ENCODE measurements at places on chromosomes 7 and 10. TPM values are rescaled to one million over a fixed set of nuclear protein-coding genes. Genes with fewer than 3 reads are reported as not detected.

STEAP1B gene
- total RNA-seq, result 2.0 TPM

STRIP2 gene
- total RNA-seq, result 2.3 TPM

LEP gene
- not detected for total RNA-seq

CRTAC1 gene
- total RNA-seq, result 0.17 TPM

VGF gene
- total RNA-seq, result 1.2 TPM

SH2D4B gene
- not detected for total RNA-seq

MDFIC gene
- total RNA-seq, result 13.9 TPM

EBF3 gene
- total RNA-seq, result 0.05 TPM

IL6 gene
- total RNA-seq, result 84.2 TPM

BICC1 gene
- total RNA-seq, result 609 TPM

AQP1 gene
- total RNA-seq, result 4.4 TPM

GRCh38 chr10:31961277-31962074 lies 32.8 kb upstream of the ARHGAP12 start:
- DNase-seq, result peak; percentile 72

- DNase-seq, result peak; percentile 70
These were observed 3.6 kb upstream of the MTPN start for GRCh38 chr7:135980665-135981180.

- DNase-seq, result peak; percentile 43
These were observed 130.5 kb downstream of the GRK5 start for GRCh38 chr10:119337796-119338432.

GRCh38 chr10:16954280-16955030 lies 137.2 kb upstream of the RSU1 start:
- no peak for DNase-seq

GRCh38 chr7:149432121-149432691 lies 28.7 kb downstream of the ZNF777 start:
- no peak for DNase-seq

DNA sequence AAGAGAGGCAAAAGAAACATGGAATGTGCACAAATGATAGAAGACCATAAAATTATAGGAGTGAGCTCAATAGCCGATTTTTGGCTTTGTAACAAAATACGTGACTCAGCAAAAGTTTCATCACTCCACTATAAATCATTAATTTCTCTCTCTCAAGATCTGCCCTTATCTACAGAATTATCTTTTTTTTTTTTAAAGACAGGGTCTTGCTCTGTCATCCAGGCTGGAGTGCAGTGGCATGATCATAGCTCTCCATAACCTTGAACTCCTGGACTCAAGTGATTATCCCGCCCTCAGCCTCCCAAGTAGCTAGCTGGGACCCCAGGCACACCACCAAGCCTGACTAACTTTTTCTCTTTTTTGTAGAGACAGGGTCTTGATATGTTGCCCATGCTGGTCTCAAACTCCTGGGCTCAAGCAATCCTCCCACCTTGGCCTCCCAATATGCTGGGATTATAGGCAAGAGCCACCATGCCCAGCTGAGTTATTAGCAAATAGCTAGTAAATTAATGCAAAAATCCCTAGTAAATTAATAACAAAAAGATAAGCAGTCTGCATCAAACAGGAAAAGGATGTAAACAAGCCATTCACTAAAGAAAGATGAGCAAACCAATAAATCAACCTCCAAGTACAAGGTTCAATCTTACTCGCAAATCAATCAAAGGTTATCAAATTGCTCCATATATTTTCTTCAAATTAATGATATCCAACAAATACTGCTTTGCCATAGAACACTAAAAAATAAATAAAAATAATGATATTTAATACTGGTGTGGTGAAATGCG lies 450.7 kb downstream of the PARD3 start:
- peak; percentile 61 for DNase-seq

GRCh38 chr7:4606797-4607196 lies 75.3 kb upstream of the FOXK1 start:
- DNase-seq, result no peak

- DNase-seq, result no peak
These were observed 36.7 kb downstream of the DNAH11 start for GRCh38 chr7:21579341-21580072.

DNA sequence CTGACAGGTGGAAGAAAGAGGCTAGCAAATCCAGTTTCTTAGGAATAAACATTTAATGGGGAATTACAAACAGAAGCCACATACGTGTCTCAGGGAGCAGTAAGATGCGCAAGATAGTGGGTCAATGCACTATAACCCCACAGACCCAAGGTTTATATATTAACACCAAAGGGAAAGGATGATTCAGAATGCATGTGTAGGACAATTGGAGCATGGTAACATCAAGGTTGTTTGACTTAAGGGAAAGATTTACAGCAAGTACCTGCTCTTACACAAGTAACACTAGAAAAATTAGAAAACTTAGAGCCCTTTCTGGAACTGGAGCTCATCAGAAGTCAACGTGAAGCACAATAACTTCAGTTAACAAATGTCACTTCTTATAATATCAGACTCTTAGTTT lies 161.1 kb upstream of the ZWINT start:
- peak; percentile 58 for DNase-seq

DNA sequence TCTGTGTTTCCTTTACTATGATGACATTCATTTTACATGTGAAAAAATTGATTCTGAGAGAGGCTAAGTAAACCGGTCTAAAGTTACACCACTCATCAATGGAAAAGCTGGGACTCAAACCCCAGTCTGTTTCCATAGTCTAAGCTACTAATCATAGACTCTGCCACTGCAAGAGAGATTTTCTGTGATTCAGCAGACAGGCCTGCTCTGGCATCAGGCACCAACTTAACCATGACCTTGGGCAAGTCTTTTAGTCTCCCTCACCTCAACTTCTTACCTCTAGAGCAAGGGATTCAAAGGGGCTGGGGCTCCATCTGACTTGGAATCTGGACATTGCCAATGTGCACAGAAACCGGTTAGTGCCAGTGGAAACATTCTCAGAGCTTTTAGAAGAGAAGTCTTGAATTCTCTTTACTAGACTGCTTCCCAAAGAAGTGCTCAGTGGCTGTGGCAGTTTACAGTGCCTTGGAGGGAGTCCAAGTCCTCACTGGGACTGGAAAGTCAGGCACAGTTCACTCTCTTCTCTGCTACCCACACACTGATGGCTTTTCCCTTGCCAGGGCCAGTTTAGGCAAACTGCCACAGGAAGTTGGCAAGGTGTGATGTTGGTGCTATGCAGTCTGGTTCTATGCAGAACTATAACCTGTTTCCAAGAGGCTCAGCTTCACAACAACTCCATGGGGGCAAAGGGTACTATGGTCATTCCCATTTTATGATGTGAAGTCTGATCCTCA lies 4.5 kb upstream of the BLNK start:
- peak; percentile 83 for DNase-seq

DNA sequence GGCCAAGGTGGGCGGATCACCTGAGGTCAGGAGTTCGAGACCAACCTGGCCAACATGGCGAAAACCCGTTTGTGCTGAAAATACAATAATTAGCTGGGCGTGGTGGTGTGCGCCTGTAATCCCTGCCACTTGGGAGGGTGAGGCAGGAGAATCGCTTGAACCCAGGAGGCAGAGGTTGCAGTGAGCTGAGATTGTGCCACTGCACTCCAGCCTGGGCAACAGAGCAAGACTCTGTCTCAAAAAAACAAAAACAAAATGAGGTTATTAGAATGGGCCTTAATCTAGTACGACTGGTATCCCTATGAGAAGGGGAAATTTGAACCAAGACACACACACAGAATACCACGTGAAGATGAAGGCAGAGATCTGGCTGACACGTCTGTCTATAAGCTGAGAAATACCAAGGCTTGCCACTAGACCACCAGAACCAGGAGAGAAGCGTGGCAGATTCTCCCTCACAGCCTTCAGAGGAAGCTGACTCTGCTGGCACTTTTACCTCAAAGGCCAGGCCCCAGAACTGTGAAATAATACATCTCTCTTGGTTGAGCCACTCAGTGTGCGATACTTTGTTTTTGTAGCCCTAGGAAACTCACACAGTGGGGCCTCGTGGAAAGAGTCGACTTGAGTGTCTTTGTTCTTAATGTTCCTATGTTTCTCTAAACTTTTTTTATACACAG lies 59.6 kb downstream of the TMEM209 start:
- DNase-seq, result no peak

- no peak for DNase-seq
These were observed 7.0 kb upstream of the MUC17 start for GRCh38 chr7:101012931-101013330.

- peak; percentile 11 for DNase-seq
These were observed 107.0 kb upstream of the KIF5B start for GRCh38 chr10:32163071-32163761.

DNA sequence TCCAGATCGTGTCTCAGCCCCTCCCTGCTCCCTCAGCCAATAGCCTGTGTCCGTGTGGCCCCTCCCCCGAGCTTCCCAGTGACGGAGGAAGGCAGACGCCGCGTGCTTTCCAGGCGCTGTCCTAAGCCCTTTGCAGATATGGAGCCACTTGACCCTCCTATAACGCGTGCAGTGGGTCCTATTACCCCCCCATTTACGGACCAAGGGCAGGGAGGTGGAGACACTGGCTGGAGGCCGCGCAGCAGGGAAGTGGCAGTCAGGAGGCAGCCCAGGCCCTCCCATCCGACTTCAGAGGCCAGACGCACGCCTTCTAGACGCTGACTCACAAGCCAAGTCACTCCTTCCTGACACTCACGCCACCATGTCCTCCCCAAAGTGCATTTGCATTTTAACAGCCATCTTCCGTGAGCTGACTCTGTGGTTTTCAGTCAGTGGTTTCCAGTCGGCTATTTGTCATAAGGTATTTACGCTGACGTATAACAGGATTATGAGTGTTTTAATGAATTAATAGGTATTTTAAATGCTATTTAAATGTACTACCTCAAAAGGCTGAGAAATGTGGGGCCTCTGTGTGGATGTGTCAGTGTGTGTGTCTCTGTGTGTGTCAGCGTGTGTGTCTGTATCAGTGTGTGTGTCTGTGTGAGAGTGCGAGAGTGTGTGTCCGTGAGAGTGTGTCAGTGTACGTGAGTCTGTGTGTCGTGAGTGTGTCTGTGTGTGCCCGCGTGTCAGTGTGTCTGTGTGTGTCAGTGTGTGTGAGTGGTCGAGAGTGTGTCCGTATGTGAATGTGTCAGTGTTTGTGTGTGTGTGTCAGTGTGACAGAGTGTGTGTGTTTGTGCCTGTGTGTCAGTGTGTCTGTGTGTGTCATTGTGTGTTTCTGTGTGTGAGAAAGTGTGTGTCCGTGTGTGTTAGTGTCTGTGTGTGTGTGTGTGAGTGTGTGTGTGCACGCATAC lies 92.0 kb upstream of the INSIG1 start:
- peak; percentile 99 for DNase-seq

GRCh38 chr7:35645691-35646090 lies 49.2 kb downstream of the HERPUD2 start:
- DNase-seq, result no peak

- DNase-seq, result no peak
These were observed 408.2 kb upstream of the ADARB2 start for GRCh38 chr10:2145491-2145890.

- no peak for DNase-seq
These were observed 5.7 kb downstream of the ZSWIM8 start for GRCh38 chr10:73790886-73791625.

GRCh38 chr10:8156918-8157317 lies 102.4 kb downstream of the GATA3 start:
- no peak for DNase-seq

DNA sequence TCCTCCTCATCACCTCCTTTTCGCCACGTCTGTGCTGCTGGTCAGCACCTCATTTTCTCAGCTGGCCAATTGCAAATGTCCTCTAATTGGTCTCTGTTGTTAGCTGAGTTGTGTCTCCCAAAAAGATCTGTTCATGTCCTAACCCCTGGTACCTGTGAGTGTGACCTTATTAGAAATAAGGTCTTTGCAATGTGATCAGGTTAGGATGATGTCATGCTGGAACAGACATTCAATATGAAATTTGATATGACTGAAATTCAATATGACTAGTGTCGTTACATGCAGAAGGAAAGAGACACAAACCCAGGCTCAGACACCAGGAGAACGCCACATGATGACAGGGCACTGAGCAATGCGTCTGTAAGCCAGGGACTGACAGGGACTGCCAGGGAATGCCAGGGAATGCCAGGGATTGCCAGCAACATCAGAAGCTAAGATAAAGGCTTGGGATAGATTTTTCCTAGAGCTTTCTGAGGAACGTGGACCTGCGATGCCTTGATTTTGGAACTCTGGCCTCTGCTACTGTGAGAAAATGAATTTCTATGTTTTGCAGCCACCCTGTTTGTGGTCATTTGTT lies 77.5 kb upstream of the CXCL12 start:
- no peak for DNase-seq

DNA sequence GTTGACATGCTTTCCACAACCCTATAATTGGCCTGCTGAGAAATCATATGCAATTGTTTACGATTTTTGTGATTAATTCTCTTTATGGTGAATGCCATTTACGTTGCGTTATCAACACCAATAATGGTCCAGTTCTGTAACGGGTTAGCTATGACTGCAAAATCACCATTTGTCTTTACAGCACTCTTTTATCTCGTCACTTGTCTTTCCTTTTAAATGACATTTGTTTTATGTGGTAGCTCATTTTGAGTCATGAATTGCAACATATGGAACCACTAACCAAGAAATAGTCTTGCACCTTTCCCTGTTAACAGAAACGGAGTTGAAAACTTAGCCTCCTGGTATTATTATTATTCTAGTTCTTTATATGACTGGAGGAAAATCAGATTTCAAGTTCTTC lies 3.1 kb upstream of the KIAA1217 start:
- no peak for DNase-seq

GRCh38 chr10:79116801-79117723 lies 48.3 kb downstream of the ZMIZ1 start:
- peak; percentile 42 for DNase-seq

DNA sequence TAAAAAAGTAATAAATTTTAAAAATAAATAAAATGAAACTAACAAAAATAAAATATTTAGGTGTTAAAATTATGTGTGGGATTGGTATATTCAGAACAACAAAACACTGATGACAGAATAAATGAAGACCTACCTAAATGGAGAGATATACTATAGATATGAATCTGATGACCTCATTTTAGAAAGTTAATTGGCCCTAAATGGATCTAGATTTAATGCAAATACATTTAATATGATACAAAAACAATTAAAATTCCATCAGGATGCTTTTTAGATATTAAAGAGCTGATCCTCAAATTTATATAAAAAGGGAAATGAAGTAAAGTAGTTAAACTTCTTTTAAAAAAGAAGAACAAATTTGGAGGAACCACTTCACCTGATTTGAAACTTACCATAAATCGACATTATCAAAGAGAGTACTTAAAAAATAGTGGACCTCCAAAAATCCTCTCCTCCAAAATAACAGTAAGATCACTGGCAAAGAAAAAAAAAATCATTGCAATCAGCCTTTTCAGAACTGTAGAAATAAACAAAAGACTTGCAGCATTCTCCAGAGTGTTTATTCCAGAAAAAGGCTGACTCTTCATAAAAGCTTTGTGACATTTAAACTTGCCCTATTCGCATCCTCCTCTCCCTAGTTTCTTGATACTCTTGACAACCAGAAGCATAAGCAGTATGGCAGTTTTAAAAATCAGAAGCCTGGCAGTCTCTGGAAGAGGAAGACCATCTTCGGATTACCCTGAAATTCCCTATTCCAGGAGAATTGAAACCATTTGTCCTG lies 125.9 kb upstream of the AKR1E2 start:
- no peak for DNase-seq
